A375 (cell line): ENCODE measurements at places on chromosomes 1 and 21. TPM values are rescaled to one million over a fixed set of nuclear protein-coding genes. Genes with fewer than 3 reads are reported as not detected.

VWA5B1 gene
- not detected in 2 replicates for total RNA-seq

VASH2 gene
- 0.60 and 2.1 TPM in 2 replicates for total RNA-seq

UTS2 gene
- not detected in 2 replicates for total RNA-seq

GPR3 gene
- 7.2 and 9.1 TPM in 2 replicates for total RNA-seq

EXTL1 gene
- total RNA-seq: 12.3 and 17.5 TPM in 2 replicates

SPATA17 gene
- total RNA-seq: 1.8 and 2.4 TPM in 2 replicates

FOXD3 gene
- 6.1 TPM in 2 replicates for total RNA-seq

TMPRSS15 gene
- 35.2 and 37.9 TPM in 2 replicates for total RNA-seq

CDC7 gene
- 4.3 and 6.2 TPM in 2 replicates for total RNA-seq

LINGO4 gene
- not detected in 2 replicates for total RNA-seq

JAM2 gene
- 0.04 TPM in 1 of 2 replicates, not detected in the other for total RNA-seq

FLG2 gene
- total RNA-seq: not detected in 2 replicates
